Renal cortex interstitium (tissue), 15 donors: ENCODE measurements at places on chromosomes 4 and X. TPM values are rescaled to one million over a fixed set of nuclear protein-coding genes. Genes with fewer than 3 reads are reported as not detected.

GRCh38 chr4:21873145-21873544, 75.4 kb downstream of the KCNIP4 start:
- DNase-seq = no peak

GRCh38 chr4:141339391-141339790, 118.7 kb downstream of the ZNF330 start:
- no peak for DNase-seq

SMIM10 gene
- polyA plus RNA-seq = 8.5 TPM

KLF8 gene
- polyA plus RNA-seq = 5.3 TPM

TBX22 gene
- 3.7 TPM for polyA plus RNA-seq
